ENCODE measurements at places on chromosomes 1 and 21.

DNA sequence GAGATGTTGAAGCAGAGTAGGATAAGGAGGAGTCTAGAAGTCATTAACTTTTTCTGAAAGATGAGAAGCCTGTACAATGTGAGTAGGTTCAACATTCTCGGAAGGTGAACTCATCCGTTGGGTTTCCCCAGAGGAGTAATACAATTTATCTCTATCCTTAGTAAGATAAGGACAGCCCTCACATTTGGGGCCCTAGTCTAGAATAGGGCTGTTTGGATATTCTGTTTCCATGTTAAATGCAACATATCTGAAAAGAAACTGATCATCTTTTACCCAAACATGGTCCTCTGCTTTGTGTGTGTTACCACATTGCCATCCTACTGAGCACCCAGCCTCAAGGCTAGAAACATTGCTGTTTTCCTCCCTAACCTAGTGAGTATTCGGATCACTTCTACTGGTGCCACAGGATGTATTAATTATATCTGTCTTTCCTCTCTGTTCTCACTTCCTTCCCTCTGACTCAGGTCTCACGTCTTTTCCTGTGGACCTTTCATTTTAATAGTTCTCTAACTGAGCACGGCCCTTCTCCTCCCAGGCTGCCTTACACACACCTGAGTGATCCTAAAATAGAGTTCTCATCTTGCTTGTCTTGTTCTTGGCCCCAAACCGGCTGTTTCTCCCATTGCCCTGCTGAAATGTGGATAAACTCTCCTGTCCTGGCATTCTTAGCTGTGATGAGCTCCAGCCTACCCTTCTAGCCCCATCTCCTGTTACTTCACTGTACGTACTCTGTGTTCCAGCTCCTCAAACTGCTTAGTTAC, 91.7 kb downstream of the CDC14A start:
- DNase-seq: no peak

DNA sequence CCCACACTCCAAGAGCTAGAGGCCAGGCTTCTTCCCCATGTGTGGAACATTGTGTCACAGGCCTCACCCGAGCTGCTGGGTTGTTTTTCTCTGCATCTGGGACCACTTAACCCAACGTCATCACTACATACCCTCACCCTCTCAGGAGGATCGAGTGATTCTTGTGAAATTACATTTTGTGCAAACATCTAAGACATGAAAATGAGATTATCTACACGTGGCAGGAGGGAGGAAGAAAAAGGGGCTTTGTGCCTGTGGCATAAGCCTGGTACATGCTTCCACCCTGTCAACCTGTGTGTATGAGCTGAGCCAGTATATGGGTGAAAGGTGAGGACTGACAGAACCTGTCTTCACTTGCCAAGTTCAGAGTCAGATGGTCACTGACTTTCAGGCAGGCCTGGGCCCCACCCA, 1.6 kb downstream of the CPT2 start:
- DNase-seq: no peak

DNA sequence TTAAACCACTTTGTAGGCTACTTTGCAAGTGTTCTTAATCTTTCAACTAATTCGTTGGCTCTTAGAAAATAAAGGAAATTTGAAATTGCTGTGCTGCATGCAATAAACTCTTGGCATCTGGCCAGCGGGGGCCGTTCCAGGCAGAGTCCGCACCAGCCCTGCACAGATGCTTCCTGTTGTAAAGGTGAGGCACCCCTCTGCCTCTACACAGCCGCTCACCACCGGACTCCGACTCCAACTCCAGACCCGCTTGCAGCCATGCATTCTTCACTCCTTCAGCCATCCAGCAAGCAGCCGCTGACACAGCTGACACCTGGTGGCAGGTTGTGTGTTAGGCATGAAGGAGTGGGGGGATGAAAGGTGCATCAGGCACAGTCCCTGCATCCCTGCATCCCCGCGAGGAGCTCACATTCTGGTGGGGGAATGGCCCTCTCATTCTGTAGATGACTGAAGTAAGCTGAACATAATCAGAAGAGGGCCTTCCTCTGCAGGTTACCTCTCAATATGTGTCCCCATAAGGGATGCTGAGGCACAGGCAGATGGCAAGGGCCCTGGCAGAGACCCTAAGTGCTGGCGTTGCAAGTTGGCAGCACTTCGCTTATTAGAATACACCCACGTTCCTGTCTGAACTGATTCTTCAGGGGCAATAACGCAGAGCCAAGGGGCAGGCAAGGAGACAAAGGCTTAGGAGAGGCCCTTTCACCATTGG, 56.8 kb downstream of the GLIS1 start:
- DNase-seq: peak; percentile 72

GRCh38 chr1:99784809-99785255, 18.4 kb upstream of the FRRS1 start:
- DNase-seq: no peak

DNA sequence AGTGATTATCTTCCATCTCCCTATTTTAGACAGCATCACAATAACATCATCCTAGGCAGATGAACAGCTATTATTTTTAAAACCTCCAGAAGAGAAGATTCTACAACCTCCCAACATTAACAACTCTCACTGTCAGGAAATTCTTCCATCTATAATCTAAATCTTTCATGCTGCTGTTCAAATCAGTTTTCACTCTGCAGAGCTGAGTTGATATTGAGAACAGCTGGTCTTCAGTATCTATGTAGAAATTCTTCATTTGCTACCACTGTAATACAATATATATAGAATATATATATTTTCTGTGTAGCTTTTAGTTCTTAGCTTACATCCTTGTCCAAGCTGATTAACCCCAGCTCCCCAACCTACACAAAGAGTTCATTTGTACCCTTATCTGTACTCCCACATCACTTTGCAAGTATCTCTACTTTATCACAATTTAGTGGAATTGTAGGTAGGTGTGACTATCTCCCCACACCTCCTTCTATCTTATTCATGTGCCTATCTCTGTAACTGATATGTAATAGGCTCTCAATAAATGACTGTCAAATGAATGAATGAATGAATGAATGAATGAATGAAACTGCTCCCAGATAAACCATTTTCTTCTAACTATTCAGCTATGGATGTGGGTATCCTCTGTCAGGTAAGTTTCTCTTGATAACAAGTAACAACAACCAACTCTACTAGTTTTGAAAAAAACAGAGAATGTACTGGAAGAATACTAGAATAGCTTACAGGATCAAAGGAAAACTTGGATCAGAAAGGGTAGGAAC, 37.4 kb upstream of the PKN2 start:
- no peak for DNase-seq

- DNase-seq: peak; percentile 70
Measured at GRCh38 chr1:6180268-6180706, at the start of gene CHD5. Gene CHD5 (minus strand): TSS chr1:6180321. CDS start chr1:6180023, 298 bp downstream.

DNA sequence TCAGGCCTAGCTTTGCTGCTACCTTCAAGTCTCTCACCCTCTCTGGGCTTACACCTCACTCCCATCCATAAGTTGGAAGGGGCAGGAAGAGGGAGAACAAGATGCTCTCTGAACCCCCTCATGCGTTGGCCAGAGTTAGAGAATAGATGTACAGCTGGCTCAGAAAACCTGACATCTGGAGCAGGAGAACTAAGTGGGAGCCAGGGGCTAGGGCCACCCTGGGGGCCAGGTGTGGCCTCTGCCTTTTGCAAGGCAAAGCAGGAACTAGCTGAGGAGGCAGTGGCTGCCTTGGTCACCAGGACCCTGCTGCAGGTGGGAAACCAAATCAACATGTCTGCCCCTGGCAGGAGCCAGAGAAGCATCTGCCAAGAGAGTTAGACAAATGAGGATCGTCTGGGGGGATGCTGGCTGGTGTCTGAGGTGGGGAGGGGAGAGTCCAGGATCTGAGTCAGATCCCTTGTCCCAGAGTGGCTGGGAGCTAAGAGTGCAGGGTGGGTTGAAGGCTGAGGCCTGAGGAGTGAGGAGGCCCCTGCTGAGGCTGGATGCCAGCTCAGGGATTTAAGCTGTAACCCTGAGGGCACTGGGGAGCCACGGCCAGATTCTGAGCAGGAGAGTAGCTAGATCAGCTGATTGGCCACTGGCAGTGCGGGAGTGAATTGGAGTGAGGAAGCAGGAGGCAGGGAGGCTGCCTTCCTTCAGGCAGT, 115.0 kb downstream of the EPHB2 start:
- DNase-seq: no peak

GRCh38 chr1:70142075-70142474, 63.3 kb downstream of the LRRC40 start:
- DNase-seq: no peak

GRCh38 chr1:180248176-180248575, 18.1 kb downstream of the LHX4 start:
- DNase-seq: no peak

GRCh38 chr1:16178596-16179497, 23.0 kb upstream of the EPHA2 start:
- DNase-seq: no peak

GRCh38 chr21:14613486-14614224, 67.5 kb upstream of the SAMSN1 start:
- no peak for DNase-seq

DNA sequence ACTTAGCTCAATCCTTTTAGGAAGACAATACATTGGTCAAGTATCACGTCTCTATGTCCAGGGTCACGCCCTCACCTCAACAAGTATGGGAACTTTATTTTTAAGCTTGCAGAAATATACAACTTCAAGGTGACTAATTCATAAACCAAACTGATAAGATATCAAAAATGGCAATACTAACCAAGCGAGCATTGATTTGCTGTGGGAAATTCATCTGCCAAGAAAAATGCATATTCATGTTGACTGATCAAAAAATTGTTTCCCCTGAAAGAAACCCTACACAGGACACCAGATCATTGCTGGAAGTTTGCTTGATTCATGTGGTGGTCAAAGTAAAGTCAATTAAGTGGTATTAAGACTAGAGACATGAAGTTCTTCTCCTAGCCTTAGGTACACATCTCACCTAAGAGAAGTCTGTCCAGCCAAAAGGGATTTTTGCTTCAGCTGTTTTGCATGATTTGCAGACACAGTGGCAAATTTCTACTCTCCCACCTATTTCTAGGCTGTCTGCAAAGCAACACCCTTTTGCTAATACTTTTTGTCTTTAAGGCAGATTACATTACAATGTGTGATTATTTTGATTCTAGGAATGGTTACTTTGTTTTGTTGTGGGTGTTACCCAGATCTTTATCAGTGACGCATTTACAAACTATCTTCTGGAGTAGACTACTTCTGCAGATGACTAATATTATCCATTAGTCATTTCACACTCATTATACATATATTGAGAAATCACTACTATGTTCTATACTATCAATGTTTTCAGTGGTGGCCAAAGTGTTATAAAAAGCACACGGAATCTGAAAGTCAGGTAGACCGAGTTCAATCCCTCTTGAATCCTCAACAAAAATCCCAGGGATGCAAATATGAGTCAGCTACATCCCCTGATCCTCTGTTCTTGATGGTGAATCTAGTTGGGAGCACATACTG, 12.4 kb downstream of the SAMSN1 start:
- DNase-seq: no peak

GRCh38 chr1:112092656-112093371, 103.3 kb upstream of the KCND3 start:
- DNase-seq: no peak

DNA sequence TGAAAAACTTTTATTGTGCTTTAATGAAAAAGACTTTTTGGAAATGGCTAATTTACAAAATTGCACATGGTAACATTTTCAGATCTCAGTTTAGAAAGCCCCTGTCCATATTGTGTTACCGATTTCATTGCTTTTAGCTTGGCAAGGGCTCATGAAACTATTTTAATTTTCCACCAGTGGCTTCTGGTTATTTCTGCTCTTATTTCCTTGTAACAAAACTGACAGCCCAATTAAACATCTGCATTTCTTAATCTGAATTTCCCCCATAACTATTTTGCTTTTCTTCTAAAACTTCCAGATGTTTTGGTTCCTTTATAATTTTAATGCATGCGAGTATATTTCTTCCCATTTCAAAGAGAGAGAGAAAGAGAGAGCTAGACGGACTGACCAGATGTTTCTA, 264.8 kb downstream of the PTPRC start:
- DNase-seq: no peak

GRCh38 chr1:183103147-183103546, 79.9 kb downstream of the LAMC1 start:
- no peak for DNase-seq

- DNase-seq: peak; percentile 57
Measured at GRCh38 chr1:236759252-236759859, 35.7 kb upstream of the MTR start.

DNA sequence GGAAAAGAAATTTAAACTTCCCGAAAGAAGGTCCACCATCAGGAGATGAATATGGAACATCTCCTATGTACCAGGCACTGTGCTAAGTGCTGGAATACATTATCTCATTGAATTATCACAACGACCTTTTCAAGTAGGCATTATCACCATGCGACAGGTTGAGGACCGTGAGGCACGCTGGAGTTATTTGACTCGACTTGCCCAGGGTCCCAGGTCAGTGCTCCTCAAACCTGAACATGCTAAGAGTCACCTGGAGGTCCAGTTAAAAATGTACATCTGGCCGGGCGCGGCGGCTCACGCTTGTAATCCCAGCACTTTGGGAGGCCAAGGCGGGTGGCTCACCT, 15.9 kb upstream of the AGTRAP start:
- DNase-seq: no peak

DNA sequence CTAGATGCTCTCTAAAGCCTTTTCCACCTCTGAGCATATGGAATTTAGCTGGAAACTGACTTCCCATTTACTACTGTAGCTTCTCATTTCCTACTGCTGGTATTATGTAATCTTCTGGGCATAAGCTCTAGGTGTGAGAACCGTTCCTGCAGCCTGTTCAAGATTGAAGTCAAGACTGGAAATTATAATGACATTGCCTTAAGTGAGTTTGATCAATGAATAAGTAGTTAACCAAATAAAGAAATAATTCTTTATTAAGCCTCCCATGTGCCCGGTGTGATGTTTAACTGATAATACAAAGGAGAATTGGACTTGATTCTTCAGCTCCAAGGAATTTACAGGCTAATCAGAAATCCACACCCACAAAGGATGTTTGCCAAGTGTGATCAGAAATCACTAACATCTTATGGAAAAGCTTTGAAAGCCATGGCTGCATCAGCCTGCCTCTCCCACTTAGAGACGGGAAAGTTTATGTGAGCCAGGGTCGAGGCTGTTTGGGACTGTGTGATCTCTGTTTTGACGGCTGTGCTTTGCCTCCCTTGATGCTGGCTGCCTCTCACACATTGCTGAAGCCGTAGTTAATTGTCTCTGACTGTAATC, 36.4 kb upstream of the PRELP start:
- no peak for DNase-seq

DNA sequence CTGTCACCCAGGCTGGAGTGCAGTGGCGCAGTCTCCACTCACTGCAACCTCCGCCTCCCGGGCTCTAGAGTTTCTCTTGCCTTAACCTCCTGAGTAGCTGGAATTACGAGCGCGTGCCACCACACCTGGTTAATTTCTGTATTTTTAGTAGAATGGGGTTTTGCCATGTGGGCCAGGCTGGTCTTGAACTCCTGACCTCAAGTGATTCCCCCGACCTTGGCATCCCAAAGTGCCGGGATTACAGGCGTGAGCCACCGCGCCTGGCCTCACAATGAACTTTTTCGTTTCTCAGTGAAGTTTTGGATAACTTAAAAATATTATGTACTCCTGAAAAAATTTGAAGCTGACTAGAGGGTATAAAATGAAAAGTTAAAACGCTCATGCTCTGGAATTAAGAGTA, 59.5 kb downstream of the TBCE start:
- DNase-seq: no peak

- peak; percentile 70 for DNase-seq
Measured at GRCh38 chr1:24735509-24736375, 9.5 kb upstream of the CLIC4 start.
